ENCODE measurements at places on chromosomes 11 and 22. TPM values are rescaled to one million over a fixed set of nuclear protein-coding genes. Genes with fewer than 3 reads are reported as not detected.

The CEP164 gene
- total RNA-seq, result 15.2 TPM

The GGTLC2 gene
- not detected for total RNA-seq

The C11orf97 gene
- total RNA-seq, result not detected

The LUZP2 gene
- not detected for total RNA-seq

The BIRC2 gene
- total RNA-seq, result 83.2 TPM

The IGLL5 gene
- total RNA-seq, result not detected

The COMT gene
- total RNA-seq, result 162 TPM

DNA sequence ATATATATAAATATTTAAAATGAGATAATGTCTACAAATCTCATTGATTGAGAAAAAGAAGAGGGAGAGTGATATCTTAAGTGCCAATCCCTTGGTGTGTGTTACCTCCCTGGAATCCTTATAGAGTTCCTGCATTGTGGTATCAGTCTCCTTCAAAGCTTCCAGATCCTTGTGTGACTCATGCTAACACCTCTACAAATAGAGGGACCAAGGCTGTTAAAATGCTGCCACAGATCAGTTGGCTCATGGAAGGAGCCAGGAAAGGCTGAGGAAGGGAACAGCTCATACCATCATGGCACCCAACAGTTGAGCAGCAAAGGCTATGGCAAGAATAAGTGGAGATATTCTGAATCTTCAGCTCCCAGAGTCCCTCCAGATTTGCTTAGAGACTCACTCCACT, 163.6 kb upstream of the ISX start:
- no peak for DNase-seq

GRCh38 chr11:45482331-45482730, 183.1 kb downstream of the CHST1 start:
- DNase-seq, result no peak

DNA sequence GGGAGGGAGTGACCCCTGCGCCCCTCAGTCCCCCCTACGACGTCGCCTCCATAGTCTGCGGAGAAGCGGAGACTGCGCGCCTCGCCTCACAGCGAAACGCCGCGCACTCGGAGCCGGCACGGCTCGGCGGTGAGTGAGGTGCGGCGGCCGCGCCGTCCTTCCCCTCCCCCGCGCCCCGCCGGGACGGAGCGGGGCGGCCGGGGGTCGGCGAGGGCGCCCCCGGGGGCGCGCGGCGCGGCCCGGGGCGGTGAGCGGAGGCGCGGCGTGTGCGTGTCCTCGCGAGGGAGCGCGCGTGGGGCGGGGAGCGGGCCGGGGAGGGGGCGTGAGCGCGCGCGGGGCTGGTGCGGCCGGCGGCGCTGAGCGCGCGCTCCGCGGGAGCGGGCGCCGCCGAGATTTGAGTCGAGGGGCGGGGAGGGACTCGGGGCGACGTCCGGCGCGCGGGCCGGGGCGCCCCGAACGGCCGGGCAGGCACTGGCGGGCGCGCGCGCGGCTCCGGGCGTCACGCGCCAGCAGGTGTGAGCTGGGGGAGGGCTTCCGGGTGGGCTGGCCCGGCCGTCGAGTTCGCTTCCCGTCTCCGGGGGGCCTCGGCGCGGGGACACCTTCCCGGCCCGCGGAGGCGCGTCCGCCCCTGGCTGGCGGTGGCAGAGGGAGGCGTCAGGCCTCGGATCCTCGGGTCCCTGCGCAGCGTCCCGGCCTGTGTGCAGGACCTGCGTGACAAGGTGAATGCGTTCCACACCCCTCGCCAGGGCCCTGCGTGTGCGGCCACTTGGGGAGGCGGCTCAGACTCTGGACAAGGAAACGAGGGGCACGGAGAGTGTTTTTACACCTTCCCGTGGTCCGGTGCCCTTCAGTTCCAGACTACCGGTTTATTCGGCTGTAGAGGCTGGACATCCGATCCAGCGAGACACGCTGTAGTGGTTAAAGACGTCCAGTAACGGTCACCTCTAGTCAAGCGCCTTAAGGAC, 50.4 kb downstream of the FAM83F start:
- DNase-seq, result peak; percentile 20

GRCh38 chr11:16356057-16356760, at the start of gene SOX6:
Gene SOX6 (minus strand): TSS chr11:16356546. CDS start chr11:16341248, 15,298 bp downstream.
- DNase-seq, result peak; percentile 94

DNA sequence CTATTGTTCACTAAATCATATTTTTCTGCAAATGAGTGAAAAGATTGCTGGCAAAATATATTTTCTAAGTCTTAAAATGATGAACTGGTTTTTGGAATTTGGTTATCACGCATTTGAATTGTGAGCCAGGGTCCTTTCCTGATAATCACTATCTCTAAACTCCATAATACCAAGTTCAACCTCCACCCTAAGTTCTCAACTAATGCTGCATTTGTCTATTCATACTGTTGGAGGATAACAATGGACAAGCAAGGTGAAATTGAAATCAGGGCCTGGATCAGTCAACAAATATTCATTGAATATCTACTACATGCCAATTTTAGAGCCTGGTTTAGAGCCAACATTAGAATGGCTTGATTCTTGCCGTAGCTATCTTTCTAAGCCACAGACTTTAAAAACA, 4.7 kb upstream of the PCF11 start:
- no peak for DNase-seq

DNA sequence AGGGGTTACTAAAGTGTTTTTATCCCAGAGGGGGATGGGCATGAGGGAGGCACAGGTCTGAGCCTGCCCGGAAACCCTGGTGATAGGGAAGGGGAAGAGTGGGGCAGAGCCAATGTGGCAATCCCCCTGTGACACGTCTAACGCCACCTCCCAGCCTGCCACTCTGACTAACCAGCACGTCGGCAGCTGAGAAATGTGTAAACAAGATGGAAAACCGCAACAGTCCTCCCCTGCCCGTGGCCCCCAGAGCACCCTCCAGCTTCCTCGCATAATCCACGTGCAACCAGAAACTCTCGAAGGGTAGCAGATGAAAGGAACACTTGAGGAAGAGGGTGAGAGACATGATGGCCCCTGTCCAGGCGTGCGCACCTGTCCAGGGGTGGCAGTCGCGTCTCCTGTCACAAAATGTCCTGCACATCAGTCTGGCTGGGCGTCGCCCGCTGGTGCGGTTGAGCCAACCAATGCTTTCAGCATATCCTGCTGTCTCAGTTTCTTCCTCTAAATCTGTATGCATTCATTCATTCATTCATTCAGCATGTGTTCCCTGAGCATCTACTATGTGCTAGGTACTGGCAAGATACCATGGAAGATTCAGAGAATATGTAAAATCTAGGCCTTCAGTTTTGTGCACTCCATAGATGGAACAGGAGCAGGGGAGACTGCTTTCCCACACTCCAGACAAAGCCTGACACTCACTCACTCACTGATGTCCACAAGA, 4.5 kb downstream of the TMPRSS4 start:
- DNase-seq, result no peak

GRCh38 chr11:66347425-66348276, at the start of gene B4GAT1:
Gene B4GAT1 (minus strand): TSS chr11:66347629. CDS start chr11:66347545, 84 bp downstream.
- DNase-seq, result peak; percentile 68

DNA sequence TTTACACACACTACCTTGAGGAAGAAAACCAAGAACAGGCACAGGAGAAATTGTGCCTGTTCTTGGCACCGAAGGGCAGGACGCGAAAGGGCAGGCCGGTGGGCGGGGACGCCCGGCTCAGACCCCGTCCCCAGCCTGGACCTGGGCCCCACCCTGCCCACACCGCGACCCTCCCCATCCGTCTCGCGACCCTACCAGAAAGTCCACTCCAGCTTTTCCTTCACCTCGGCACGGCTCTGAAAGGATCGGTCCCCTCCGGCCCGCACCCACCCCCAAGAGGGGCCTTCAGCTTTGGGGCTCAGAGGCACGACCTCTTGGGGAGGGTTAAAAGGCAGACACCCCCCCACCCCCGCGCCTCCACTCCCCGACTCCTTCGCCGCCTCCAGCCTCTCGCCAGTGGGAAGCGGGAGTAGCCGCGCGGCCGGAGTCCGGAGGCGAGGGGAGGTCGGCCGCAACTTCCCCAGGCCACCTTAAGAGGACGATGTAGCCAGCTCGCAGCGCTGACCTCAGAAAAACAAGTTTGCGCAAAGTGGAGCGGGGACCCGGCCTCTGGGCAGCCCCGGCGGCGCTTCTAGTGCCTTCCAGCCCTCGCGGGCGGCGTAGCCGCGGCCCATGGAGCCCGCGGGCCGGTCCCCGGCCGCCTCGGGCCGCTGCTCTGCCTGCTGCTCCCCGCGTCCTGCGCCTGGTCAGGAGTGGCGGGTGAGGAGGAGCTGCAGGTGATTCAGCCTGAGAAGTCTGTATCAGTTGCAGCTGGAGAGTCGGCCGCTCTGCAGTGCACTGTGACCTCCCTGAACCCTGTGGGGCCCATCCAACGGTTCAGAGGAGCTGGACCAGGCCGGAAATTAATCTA, 4.4 kb downstream of the SEC14L6 start:
- no peak for DNase-seq

- DNase-seq, result no peak
Measured at GRCh38 chr11:42646959-42647358, 664.8 kb upstream of the API5 start.

DNA sequence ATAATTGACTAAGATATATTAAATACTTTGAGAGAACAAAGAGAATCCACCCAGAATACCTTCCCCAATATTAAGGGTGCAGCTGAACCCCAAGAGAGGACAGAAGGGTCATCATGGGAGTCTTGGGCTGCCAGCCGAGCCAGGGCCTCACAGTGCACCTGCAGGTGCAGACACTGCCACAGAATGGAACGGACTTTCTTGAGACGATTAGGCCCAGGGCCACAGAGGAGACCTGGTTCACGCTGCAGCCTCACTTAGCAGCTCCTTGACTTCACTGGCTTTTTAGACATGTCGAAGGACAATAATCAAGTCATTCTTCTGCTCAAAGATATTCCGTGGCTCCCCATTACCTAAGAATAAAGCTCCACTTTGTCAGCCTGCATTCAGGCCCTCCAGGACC, 100.6 kb downstream of the PHF21B start:
- DNase-seq, result no peak

- no peak for DNase-seq
Measured at GRCh38 chr11:96554236-96554820, 164.5 kb downstream of the JRKL start.

DNA sequence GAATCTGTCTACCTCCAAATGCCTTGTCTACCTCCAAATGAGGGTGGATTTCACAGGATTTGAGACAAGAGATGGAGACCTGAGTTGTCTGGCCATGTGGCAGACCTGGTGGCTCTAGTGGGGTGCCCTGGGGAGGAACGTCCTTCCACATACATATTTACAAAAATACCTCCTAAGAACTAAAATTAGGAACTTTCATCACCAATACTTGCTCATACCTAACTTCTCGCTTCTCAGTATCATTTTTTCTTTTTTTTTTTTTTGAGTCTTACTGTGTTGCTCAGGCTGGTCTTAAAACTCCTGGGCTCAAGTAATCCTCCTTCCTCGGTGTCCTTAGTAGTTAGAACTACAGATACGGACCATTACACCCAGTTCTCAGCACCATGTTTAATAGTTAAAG, 117.9 kb downstream of the MED15 start:
- DNase-seq, result no peak

GRCh38 chr22:45164270-45165088, 754 bp downstream of the NUP50 start:
- DNase-seq, result no peak

- peak; percentile 66 for DNase-seq
Measured at GRCh38 chr11:64449381-64450167, 90.6 kb downstream of the RPS6KA4 start.

DNA sequence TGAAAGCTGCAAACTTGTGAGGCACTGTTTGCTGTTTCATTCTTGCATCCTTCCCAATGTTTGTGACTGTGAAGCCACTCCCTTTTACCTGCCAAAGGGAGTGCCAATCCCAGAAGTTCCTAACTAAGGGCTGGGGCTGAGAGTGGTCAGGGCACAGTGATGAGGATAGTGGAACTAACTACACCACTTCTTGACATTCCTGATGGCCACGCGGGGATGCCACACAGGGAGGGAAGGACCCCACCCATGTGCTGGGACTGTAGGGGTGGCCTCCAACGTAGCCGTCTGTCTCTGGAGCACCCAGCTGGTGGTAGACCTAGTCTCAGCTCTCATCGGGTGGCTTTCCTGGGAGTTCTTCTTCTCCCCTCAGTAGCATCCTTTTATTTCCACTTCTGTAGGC, 335.5 kb downstream of the CADM1 start:
- DNase-seq, result no peak

- DNase-seq, result no peak
Measured at GRCh38 chr22:27985323-27986275, 66.5 kb upstream of the PITPNB start.

DNA sequence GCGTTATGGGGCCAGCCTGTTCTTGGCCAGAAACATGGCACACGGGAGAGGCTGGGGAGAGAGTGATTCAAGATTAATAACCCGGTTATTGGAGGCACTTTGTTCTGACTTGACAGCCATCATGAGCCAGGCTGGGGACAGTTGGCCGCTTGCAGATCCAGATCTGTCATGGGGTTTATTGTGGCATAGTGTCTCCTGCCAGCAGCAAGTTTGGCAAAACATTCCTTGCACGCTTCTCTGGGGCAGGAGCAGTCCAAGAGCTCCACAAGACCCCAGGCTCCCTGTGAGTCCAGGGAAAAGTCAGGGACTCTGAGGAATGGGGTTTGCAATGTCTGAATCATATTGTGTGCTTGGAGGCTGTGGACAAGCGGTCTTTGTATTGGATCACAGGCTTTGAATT, 270.4 kb downstream of the MIAT start:
- no peak for DNase-seq

- no peak for DNase-seq
Measured at GRCh38 chr22:49052023-49052538, 775.6 kb downstream of the BRD1 start.

- DNase-seq, result peak; percentile 74
Measured at GRCh38 chr22:50529897-50530579, at the start of gene TYMP. Gene TYMP (minus strand): TSS chr22:50530012. CDS start chr22:50529709, 303 bp downstream.

GRCh38 chr11:74474316-74474715, 7.0 kb upstream of the KCNE3 start:
- DNase-seq, result no peak

- DNase-seq, result no peak
Measured at GRCh38 chr22:50015451-50016307, 3.1 kb upstream of the IL17REL start.

DNA sequence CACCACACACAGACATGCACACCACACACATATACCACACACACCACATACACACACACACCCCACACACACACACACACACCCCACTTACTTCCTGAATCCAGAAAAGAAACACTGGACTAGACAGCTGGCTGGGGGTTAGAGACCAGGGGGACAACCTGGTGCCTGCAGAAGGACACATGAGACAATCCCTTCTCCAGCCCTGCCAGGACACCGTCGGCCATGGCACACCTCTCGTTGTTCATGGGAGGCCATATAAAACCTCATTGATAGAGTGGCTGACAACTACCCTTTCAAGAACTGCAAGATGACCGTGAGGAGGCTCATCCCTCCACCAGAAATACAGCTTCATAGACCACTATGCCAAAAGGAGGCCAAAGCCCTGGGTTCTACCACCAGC, 54.3 kb downstream of the IGSF9B start:
- no peak for DNase-seq
